ENCODE measurements at places on chromosomes 1 and 21.

- no peak for DNase-seq
Observed at GRCh38 chr1:38052750-38053415, 6.3 kb upstream of the POU3F1 start.

- peak; percentile 68 for DNase-seq
Observed at GRCh38 chr21:45541221-45542039, 810 bp downstream of the SLC19A1 start.

DNA sequence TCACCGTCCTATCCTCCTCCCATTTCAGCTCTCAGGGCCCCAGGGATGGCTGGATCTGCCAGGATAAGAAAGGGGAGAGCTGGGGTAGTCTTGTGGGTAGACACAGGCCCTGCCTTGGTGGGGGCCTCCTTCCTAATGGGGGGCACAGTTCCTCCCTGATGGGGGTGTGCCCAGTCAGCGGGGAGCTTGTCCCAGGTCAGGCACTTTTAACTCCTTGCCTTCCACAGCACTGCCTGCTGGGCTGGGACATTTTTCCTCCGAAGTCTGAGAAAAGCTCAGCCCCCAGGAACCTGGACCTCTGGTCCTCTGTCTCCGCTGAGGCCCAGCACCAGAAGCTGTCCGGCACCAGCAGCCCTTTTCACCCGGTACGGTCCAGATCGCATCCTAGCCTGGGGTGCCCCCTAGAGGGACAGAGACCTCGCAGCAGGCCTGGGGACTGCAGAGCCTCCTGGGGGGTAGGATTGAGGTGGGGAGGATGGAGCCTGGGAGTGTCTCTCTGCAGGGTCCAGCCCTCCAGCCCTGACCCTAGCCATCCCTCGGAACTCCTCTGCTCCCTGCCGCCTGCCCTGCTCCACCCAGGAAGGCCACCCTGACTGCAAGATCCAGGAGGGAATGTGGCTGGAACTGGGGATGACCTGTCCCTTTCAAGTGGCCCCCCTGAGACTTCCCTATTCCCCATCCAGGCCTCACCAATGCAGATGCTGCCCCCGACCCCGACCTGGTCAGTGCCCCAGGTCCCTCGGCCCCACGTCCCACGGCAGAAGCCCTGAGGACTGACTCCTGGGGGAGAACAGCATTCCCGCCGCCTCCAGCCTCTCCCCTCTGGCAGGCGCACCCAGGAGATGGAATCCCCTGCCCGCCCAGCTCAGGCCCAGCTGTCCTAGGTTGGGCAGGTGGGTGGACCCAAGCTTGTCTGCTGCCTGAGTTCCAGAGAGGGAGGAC lies 12.0 kb downstream of the MIIP start:
- DNase-seq: peak; percentile 54

DNA sequence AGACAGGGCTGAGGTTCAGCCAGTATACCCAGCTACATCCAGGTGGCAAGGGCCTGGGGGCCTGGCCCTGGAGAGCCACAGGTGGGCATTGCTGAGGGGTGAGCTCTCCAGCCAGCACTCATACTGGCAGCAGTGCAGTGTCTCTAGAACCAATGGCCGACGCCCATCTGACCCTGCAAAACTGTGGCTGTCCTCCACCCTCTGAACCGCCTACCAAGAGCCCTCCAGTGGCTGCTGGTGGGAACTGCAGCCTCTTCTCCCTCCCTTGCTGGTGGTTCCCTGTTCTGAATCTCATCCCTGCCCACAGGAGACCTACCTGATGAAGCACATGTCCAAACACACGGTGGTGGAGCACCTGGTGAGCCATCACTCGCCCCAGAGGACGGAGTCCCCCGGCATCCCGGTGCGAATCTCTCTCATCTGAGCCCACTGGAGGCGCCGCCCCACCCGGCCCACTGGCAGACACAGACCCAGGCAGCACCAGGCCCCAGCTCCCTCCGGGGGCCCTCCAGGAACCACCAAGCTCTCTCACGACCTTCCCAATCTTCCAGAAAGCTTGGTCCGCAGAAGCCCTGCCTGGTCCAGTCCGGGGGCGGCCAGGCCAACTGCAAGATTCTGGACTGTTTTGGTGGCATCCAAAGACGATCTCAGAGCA lies 22.1 kb downstream of the A3GALT2 start:
- peak; percentile 91 for DNase-seq

GRCh38 chr1:182110635-182111034 lies 49.1 kb upstream of the ZNF648 start:
- no peak for DNase-seq

GRCh38 chr21:34166468-34166867 lies 93.1 kb downstream of the MRPS6 start:
- no peak for DNase-seq

GRCh38 chr1:9413877-9414213 lies 121.2 kb downstream of the SPSB1 start:
- no peak for DNase-seq

- peak; percentile 92 for DNase-seq
Observed at GRCh38 chr1:206658264-206658980, 23.1 kb downstream of the DYRK3 start.

GRCh38 chr1:232223887-232224286 lies 406.0 kb downstream of the SIPA1L2 start:
- DNase-seq: no peak

DNA sequence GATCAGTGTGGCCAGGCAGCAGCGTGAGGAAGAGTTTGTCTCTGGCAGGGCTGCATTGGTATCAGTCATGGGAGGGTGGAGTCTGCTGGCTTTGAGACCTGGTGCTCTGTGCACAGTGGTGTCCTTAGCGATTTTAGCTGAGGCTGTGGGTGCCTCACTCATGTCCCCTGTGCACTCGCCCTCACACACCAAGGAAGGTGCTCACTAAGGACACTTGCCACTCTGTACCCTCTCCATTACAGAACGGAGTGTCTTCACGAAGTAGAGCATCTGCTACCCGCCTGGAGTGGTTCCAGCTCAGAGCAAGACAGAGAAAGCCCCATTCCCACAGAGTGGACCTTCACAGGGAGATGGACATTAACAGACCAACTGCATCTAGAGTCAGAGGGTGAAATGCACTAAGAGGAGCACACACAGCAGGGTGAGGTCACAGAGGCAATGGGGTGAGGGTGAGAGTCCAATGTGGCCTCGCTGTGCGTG lies 117.9 kb downstream of the MATN1 start:
- no peak for DNase-seq

DNA sequence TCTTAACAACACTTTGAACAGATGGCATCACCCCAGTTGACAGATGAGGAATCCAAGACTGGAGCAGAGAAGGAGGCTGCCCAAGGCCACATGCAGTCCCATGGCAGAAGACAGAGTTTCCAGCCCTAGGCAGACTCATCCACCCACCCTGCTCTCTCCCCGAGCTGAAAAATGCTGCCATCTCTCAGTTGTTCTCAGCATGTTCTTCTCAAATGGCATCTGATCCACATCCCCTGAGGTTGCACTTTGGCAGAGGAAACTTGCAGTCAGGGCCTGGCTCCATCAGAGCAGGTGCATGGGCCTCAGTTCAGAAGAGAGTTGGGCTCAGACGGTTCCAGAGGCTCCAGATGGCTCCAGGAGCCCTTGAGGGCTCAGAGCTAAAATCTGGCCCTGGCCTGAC lies 709.4 kb downstream of the MATN1 start:
- no peak for DNase-seq

GRCh38 chr1:41870076-41870562 lies 48.6 kb downstream of the HIVEP3 start:
- no peak for DNase-seq

DNA sequence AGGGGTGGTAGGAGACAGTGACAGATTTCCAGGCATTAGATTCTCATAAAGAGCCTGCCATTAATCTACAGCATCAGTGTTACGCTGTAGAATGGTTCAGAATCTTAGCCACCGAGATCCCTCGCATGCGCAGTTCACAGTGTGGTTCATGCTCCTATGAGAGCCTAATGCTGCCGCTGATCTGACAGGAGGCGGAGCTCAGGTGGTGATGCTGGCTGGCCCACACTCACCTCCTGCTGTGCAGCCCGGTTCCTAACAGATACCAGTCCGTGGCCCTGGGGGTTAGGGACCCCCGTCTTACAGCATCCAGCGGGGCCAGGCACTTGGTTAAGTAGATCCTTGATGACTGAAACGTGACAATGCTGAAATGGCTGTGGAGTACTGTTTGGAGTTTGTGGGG lies 163.6 kb upstream of the C1orf21 start:
- no peak for DNase-seq

GRCh38 chr1:39262802-39263201 lies 58.3 kb downstream of the MACF1 start:
- DNase-seq: no peak

DNA sequence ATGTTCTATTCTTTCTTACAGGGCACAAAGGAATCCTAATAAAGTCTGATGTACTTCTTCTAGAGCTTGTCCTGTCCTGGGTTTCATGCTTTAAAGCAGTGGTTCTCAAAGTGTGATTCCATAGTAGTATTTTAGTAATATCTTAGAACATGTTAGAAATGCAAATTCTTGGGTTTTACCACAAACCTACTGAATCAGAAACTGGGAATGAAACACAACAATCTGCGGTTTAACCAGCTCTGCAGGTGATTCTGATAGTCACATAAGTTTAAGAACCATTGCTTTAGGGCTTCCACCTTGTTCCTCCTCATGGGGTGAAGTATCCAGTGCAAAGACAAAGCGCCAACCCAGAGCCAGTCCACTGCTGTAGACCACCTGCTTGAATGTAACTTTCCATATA lies 41.1 kb downstream of the NGF start:
- DNase-seq: no peak

GRCh38 chr1:56472860-56473259 lies 106.5 kb downstream of the PLPP3 start:
- DNase-seq: no peak

GRCh38 chr1:111746614-111746999 lies 7.4 kb upstream of the INKA2 start:
- DNase-seq: no peak

DNA sequence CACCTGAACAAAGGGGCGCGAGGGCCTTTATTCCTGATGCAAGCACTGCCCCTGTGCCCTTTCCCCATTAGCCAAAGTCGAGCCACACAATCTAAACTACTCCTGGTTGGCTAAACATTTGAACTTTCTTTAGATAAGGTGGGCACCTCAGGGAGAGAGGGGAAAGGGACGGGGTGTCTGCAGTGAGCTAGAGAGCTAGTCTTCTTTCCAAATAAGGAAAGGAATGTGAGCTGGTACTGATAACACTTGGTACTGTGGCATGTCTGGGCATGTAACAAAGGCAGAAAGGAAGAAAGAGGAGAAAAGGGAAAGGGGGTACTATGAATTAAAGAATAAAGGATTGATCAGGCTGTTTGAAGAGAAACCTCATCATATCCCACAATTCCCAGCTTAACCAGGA lies 62.8 kb downstream of the OVGP1 start:
- no peak for DNase-seq

DNA sequence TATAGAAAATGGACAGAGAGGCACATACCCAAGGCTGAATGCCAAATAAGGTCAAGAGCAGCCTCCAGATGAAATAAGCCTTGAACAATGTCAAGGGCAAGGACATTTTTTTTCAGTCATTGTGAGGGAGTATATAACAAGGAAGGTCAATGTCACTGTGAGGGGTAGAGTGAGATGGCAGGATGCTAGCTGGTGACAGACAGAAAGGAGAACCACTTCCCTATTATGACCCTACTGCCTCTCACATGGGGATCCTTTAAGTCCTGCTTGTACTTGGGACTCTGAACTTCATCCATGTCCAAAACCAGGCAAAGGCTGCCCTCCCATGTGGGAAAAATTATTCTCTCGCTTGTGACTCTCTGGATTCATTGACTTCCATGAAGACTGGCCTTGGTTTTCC lies 119.5 kb upstream of the COA6 start:
- no peak for DNase-seq

GRCh38 chr1:61981870-61982660 lies 212.6 kb upstream of the L1TD1 start:
- no peak for DNase-seq

- no peak for DNase-seq
Observed at GRCh38 chr1:99396389-99396788, 132.1 kb downstream of the PLPPR4 start.

GRCh38 chr1:196659471-196659870 lies 7.6 kb downstream of the CFH start:
- DNase-seq: no peak

GRCh38 chr1:86508583-86508969 lies 38.3 kb upstream of the CLCA4 start:
- DNase-seq: no peak

- DNase-seq: no peak
Observed at GRCh38 chr1:21165076-21165475, 11.6 kb downstream of the EIF4G3 start.

- no peak for DNase-seq
Observed at GRCh38 chr1:224141693-224142092, 27.8 kb downstream of the FBXO28 start.

- no peak for DNase-seq
Observed at GRCh38 chr1:2271841-2272655, 43.9 kb downstream of the SKI start.

- DNase-seq: no peak
Observed at GRCh38 chr1:186440584-186440983, 20.3 kb downstream of the PDC start.

GRCh38 chr1:11651017-11651416 lies 3.2 kb downstream of the FBXO2 start:
- DNase-seq: no peak

DNA sequence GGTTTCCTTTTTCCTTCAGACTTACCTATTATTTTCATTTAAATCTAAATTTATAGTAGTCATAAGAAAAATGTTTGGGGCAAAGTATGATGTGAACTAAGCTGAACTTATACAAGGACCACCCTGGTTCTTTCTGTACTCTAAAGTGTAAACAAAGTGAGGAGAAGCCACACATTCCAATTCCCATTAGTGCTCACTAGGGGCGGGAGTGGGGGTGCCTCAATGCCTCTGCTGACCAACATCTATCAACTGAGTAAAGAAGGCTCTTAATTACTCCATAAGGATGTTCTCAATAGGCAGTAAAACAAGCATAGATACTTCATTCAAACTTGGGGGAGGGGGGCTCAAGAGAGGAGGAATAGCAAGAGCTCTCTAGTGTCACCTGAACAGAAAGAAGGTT lies 151.7 kb downstream of the CDC42BPA start:
- DNase-seq: no peak

GRCh38 chr1:64363616-64364015 lies 106.3 kb upstream of the CACHD1 start:
- no peak for DNase-seq

- DNase-seq: no peak
Observed at GRCh38 chr1:187236676-187237075, 407.9 kb downstream of the PLA2G4A start.

- DNase-seq: no peak
Observed at GRCh38 chr1:207331354-207332313, 10.2 kb downstream of the CD55 start.

GRCh38 chr1:26336477-26337205 lies 17.3 kb downstream of the CRYBG2 start:
- peak; percentile 89 for DNase-seq

- no peak for DNase-seq
Observed at GRCh38 chr1:58818075-58818474, 34.2 kb upstream of the JUN start.

DNA sequence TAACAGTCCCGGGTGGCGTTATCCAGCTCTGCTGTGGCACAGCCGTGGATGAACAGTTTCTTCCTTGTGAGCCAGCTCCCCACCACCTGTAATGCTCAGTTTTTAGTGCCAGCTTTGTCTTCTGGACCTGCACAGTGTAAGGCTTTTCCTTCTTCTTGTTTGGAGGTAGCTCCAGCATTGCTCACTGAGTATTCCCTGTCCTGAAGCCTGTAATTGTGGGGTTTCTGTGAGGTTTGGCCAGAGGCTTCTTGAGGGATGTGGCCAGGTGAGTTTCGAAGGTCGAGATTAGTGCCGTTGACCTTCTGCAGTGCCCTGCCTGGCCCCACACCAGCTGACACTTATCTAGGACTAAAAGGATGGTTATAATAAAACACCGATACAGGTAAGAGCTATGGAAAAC lies 75.0 kb downstream of the PBX1 start:
- DNase-seq: no peak

Measured in HEK293T (cell line).